Fibroblast of lung (primary cell): ENCODE measurements at places on chromosomes 13 and 19.
A peak's percentile ranks its signal among the peaks of the same experiment; 100 is the strongest.

DNA sequence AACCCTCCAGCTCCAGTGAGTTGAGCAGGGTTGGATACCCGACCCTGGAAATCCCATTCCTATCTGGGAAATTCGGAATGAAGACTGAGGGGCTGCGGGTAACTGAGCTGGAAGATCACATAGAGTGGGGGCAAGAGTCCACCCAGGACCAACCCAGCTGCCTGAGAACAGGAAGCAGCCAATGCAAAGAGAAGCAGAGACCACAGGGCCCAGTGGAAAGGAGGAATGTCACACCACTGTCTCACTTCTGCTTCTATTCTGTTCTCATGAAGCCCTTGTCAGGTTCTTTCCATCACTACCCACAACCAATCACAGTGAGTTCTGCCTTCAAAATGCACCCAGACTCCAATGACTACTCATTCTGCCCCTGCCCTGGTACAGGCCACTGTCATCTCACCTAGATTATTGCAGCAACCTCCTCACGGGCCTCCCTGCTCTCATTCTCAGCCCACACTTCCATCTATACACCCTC, 15.3 kb downstream of the DYRK1B start:
- H3K4me3 ChIP-seq: no peak overlapping the region
- no peak for DNase-seq
- no peak overlapping the region for H3K27ac ChIP-seq
- H3K36me3 ChIP-seq: no peaks in the 10 kb centered on the region
- no peaks in the 10 kb centered on the region for H3K27me3 ChIP-seq

DNA sequence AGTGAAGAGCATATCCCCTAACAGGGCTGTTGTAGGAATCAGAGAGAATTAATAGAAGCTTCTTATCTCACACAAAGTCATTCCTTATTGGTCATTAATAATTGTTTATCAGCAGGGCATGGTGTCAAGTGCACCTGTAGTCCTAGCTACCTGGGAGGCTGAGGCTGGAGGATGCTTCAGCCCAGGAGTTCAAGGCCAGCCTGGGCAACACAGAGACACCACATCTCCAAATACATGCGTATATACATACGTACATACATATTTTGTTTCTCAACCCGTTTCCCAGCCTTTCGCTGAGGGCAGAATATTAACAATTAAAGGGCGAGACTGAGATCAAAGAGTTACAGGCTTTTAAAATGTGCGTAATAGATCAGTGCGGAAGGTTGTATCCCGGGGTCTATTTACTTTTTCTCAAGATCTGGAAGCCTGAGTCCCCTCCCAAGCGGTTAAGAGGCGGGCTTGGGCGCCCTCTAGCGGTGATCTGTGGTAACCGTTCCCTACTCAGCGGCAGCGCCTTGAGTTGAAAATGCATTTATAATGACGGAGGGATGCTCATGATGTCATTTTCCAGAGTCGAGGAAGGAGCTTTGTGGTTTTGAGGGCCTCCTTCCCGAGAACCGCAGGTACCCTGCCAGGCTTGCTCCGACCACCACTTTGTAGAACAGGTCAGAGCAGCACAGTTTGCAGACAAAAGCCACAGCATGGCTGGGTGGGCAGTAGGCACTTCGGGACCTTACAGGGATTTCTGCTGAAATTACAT, 169.6 kb upstream of the GPR12 start:
- H3K4me1 ChIP-seq: no peaks in the 10 kb centered on the region
- peak; percentile 66 for DNase-seq
- peaks cover 5% of the 10 kb centered on the region for H3K27me3 ChIP-seq
- no peaks in the 10 kb centered on the region for H3K36me3 ChIP-seq
- H3K4me3 ChIP-seq: no peak overlapping the region

- peaks cover 5% of the 10 kb centered on the region for H3K4me1 ChIP-seq
- H3K27me3 ChIP-seq: no peaks in the 10 kb centered on the region
- H3K36me3 ChIP-seq: peaks cover 11% of the 10 kb centered on the region
- H3K27ac ChIP-seq: no peak overlapping the region
Measured at GRCh38 chr19:18670312-18670711, 13.2 kb upstream of the CRTC1 start.

- no peaks in the 10 kb centered on the region for H3K27me3 ChIP-seq
- H3K27ac ChIP-seq: no peak overlapping the region
- DNase-seq: no peak
- H3K4me1 ChIP-seq: no peaks in the 10 kb centered on the region
- peaks cover 16% of the 10 kb centered on the region for H3K36me3 ChIP-seq
Measured at GRCh38 chr19:5078666-5079065, 109.8 kb downstream of the KDM4B start.

- DNase-seq: peak; percentile 9
- no peak overlapping the region for H3K4me3 ChIP-seq
- no peak overlapping the region for H3K27ac ChIP-seq
- no peaks in the 10 kb centered on the region for H3K4me1 ChIP-seq
Measured at GRCh38 chr13:109119896-109120295, 490.5 kb downstream of the MYO16 start.

DNA sequence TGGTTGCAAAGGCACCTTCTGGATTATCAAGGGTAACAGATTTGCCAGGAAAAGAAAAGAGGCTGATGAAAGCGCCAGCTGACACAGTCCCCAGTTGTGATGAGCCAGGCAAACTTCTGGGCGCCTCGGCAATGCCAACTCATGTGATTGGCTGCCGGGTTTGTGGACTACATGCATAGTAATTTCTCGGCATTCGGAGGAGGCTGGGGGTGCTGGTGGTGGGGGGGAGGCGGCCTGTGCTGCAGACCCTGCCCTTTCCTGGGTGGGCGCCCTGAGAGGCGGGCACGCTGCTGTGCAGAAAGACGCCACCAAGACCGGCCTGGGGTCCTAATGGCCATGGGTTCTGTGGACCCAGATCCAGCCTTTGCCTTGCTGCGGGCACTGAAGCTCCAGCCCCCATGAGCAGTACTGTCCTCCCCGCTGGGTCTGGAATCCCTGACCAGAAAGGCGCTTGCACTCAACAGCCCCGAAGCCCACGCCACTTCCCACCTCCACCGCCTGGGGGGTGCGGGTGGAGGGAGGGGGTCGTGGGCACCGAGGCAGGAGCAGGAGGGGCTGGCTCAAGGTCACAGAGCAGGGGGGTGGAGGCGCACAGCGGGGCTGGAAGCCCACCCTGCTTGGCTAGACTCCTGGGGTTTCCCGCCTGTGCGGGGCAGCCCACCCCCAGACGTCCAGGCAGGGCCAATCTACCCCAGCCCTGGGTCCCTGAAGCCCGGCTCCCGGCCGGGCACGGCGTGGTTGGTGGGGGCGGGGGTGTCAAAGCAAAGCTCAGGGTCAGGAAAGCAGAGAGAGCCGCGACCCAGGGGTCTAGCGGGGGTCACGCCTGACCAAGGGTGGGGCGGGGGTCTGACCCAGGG, 1.0 kb downstream of the DIRAS1 start:
- H3K27me3 ChIP-seq: no peaks in the 10 kb centered on the region
- peak; percentile 27 for DNase-seq
- H3K4me1 ChIP-seq: peaks cover 4% of the 10 kb centered on the region
- H3K4me3 ChIP-seq: peak overlapping the region; percentile 30
- H3K36me3 ChIP-seq: no peaks in the 10 kb centered on the region

DNA sequence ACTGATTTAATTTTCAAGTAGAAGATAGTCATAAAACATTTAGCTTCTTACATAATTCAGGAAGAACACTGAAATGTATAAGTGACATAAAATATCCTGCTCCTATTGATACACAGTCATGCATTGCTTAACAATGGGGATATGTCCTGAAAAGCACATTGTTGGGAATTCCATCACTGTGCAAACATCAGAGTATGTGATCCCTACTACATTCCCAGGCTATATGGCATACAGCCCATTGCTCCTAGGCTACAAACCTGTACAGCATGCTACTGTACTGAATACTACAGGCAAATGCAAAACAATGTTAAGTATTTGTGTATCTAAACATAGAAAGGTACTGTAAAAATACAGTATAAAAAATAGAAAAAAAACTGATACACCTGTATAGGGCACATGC, 723.9 kb upstream of the ARGLU1 start:
- no peaks in the 10 kb centered on the region for H3K4me1 ChIP-seq
- no peaks in the 10 kb centered on the region for H3K27me3 ChIP-seq
- H3K27ac ChIP-seq: no peak overlapping the region
- H3K36me3 ChIP-seq: no peaks in the 10 kb centered on the region
- H3K4me3 ChIP-seq: no peak overlapping the region

DNA sequence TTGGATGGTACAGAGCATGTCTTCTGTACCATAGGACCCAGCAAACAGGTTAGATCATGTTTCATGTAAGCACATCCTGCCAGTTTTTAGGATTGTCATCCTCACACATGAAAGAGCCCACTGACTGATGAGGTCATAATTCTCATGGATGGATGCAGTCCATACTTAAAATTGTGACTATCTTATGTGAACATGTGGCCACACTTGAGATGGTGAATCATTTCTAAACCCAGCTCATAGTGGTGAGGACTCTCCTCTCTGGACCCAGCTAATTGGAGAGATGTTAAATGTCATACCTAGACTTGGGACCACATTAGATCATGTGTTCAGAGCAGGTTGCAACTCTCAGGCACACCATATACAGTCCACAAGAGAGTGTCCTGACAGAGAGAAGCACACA, 24.8 kb upstream of the ZNF254 start:
- no peaks in the 10 kb centered on the region for H3K27me3 ChIP-seq
- peak; percentile 36 for DNase-seq
- no peak overlapping the region for H3K4me3 ChIP-seq
- H3K27ac ChIP-seq: no peak overlapping the region

DNA sequence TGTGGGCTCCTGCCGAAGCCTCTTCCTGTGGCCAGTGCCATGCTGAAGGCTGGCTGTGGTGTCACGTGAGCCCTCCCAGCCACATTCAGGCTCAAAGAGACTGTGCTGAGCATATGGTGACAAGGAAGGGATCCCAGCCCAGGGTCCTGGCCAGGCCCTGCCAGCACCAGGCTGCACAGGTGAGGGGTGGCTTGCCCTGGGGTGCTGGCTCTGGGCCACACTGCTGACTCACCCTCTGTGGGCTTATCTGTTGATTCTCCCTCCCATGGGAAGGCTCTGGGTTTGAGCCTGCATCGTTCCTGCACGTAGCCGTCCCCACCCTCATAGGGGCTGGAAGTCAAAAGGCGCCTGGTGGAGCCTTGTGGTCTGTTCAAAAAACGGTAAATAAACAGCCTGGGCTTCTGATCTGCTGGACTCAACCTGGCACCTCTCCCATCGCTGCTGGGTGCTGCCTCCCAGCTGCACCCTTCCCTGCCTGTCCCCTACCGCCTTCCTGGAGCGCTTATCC, 31.1 kb downstream of the DNM2 start:
- H3K4me3 ChIP-seq: no peak overlapping the region
- H3K27ac ChIP-seq: peak overlapping the region; percentile 18
- no peaks in the 10 kb centered on the region for H3K27me3 ChIP-seq
- H3K36me3 ChIP-seq: no peaks in the 10 kb centered on the region
- H3K4me1 ChIP-seq: peaks cover 14% of the 10 kb centered on the region

DNA sequence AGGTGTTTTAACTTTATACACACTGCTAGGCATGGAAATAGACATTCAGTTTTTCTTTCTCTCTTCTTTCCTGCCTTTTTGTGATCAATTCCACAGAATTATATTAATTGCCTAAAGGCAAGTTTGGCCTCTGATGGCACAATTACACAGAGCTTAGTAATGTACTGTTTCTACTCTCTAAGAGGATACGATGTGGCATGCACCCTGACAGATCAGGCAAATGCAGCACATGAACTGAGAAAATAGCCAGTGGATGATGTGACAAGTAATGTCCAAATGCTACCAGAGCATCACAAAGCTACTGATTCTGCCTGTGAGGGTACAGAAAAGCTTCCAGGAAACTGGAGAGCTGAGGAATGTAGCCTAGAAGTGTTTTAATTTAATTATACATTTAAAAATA, 233.8 kb upstream of the PRR20A start:
- no peaks in the 10 kb centered on the region for H3K36me3 ChIP-seq
- no peaks in the 10 kb centered on the region for H3K4me1 ChIP-seq
- H3K27ac ChIP-seq: no peak overlapping the region
- no peak overlapping the region for H3K4me3 ChIP-seq

- DNase-seq: no peak
Measured at GRCh38 chr19:46659151-46660007, 1.6 kb downstream of the DACT3 start.

GRCh38 chr13:30234619-30235162, 72.7 kb downstream of the KATNAL1 start:
- no peak overlapping the region for H3K27ac ChIP-seq
- H3K4me1 ChIP-seq: no peaks in the 10 kb centered on the region

DNA sequence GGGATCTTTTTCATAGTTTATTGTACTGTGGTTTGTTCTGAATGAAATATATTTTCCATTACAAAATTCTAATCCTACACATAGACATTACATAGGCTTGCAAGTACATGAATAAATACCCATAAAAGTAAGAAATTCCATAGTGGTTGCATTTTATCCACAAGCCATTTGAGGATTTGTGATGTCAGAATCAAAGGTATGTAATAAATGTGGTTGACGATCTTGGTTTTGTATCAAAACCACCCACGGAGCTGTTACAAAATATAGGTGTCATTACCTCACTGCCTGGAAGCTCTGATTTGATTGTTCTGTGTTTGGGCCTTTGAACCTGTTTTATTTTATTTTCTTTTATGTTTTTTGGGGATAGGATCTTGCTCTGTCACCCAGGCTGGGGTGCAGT, 125.1 kb downstream of the NALCN start:
- no peaks in the 10 kb centered on the region for H3K4me1 ChIP-seq
- DNase-seq: peak; percentile 74
- no peak overlapping the region for H3K27ac ChIP-seq
- H3K4me3 ChIP-seq: no peak overlapping the region

- H3K4me1 ChIP-seq: no peaks in the 10 kb centered on the region
- no peak overlapping the region for H3K4me3 ChIP-seq
- no peak overlapping the region for H3K27ac ChIP-seq
- H3K36me3 ChIP-seq: no peaks in the 10 kb centered on the region
Measured at GRCh38 chr13:91934354-91934753, 535.9 kb downstream of the GPC5 start.

GRCh38 chr13:73952648-73953047, 181.6 kb downstream of the KLF12 start:
- no peak overlapping the region for H3K4me3 ChIP-seq
- DNase-seq: peak; percentile 69
- H3K36me3 ChIP-seq: no peaks in the 10 kb centered on the region
- H3K4me1 ChIP-seq: no peaks in the 10 kb centered on the region
- H3K27ac ChIP-seq: no peak overlapping the region

GRCh38 chr13:95896301-95896700, 156.9 kb downstream of the UGGT2 start:
- no peaks in the 10 kb centered on the region for H3K4me1 ChIP-seq
- H3K27ac ChIP-seq: no peak overlapping the region
- peak; percentile 61 for DNase-seq

- no peak for DNase-seq
- H3K36me3 ChIP-seq: no peaks in the 10 kb centered on the region
- no peak overlapping the region for H3K4me3 ChIP-seq
- H3K4me1 ChIP-seq: no peaks in the 10 kb centered on the region
- no peak overlapping the region for H3K27ac ChIP-seq
- H3K27me3 ChIP-seq: no peaks in the 10 kb centered on the region
Measured at GRCh38 chr19:39738814-39739213, 985 bp upstream of the CLC start.

GRCh38 chr19:36973021-36973843, 57.1 kb downstream of the ZNF568 start:
- H3K36me3 ChIP-seq: no peaks in the 10 kb centered on the region
- no peaks in the 10 kb centered on the region for H3K27me3 ChIP-seq
- H3K4me3 ChIP-seq: peak overlapping the region; percentile 88
- no peak overlapping the region for H3K27ac ChIP-seq
- no peaks in the 10 kb centered on the region for H3K4me1 ChIP-seq

GRCh38 chr13:110723598-110723997, 10.1 kb downstream of the ING1 start:
- no peak for DNase-seq
- peaks cover 6% of the 10 kb centered on the region for H3K36me3 ChIP-seq
- no peak overlapping the region for H3K27ac ChIP-seq
- no peak overlapping the region for H3K4me3 ChIP-seq
- H3K4me1 ChIP-seq: no peaks in the 10 kb centered on the region
